M059J (cell line): ENCODE measurements at places on chromosomes 16 and 17.

- no peak for DNase-seq
Measured at GRCh38 chr17:63966646-63967264, 6.0 kb downstream of the SCN4A start.

DNA sequence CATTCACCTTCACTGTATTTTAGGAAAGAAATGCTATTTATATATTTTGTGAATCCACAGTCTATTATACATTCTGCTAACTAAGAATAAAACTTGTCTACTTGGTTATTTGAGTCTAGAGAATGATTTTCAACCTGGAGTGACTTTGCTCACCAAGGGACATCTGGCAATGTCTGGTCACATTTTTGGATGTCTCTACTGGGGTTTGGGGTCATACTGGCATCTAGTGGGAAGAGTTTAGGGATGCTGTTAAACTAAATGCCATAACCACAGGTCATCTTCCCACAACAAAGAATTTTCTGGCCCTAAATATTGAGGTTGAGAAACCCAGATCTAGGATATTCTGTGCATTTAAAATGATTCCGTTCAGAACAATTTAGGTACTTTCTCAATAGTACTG, 26.0 kb downstream of the KCNJ16 start:
- DNase-seq: peak; percentile 38

- DNase-seq: peak; percentile 77
Measured at GRCh38 chr17:8365143-8365542, 11.4 kb downstream of the KRABD2 start.

DNA sequence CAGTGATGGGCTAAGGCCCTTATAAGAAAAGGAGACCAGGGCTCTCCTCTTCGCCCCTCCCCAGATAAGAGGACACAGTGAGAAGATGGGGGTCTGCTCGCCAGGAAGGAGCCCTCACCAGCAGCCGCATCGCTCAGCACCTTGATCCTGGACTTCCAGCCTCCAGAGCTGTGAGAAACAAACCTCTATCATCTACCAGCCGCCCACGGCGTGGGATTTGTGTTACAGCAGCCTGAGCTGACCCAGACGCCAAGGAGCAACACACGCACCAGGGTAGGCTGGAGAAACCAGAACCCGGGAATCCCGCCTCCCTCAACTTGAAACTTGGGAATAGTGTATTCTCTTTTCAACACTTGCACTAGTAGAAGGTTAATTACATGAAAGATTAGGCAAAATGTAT, 4.2 kb upstream of the ZG16B start:
- DNase-seq: no peak

DNA sequence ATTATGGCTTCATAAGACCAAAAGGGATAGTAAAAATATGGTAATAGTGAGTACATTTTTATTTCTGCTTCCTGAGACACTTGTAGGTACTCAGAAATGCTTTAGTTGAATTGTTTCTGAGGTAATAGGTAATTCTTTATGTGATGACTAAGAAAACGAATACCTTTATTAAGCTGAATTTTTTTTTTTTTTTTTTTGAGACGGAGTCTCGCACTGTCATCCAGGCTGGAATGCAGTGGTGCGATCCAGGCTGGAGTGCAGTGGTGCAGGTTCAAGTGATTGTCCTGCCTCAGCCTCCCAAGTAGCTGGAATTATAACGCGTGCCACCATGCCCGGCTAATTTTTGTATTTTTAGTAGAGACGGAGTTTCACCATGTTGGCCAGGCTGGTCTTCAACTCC, 1.9 kb downstream of the RAD51C start:
- no peak for DNase-seq

- peak; percentile 33 for DNase-seq
Measured at GRCh38 chr17:15422392-15422965, 44.9 kb downstream of the CDRT4 start.

GRCh38 chr17:12622726-12623125, 43.0 kb upstream of the MYOCD start:
- DNase-seq: no peak

- DNase-seq: no peak
Measured at GRCh38 chr16:57127037-57127763, 34.8 kb downstream of the CPNE2 start.

DNA sequence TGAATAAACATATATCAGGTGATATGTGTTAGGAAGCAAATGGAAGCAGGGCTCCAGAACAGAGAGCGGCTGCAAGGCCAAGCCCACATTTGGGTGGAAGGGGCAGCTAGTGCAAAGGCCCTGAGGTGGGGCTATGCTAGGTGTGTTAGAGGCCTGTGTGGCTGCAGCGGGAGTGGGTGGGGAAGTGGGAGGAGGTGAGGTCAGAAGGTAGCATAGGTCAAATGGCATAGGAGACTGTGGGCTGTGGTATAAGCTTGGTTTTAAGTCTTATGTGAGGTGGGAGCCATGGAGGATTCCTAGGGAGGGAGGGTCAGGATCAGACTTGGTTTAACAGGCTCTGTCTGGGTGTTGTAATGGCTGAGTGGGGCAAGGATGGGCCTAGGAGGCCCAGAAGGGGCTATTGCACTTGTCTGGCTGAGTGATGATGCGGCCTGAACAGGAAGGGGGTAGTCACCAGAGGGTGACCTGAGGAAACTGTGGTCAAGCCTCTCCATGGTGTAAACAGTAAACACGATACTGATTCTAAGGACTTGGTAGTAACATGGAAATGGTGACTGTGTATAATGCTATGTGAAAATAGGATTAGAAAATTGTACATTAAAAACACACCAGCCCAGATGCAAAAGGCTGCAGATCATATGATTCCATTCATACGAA, 31.1 kb downstream of the RAI1 start:
- DNase-seq: peak; percentile 90

DNA sequence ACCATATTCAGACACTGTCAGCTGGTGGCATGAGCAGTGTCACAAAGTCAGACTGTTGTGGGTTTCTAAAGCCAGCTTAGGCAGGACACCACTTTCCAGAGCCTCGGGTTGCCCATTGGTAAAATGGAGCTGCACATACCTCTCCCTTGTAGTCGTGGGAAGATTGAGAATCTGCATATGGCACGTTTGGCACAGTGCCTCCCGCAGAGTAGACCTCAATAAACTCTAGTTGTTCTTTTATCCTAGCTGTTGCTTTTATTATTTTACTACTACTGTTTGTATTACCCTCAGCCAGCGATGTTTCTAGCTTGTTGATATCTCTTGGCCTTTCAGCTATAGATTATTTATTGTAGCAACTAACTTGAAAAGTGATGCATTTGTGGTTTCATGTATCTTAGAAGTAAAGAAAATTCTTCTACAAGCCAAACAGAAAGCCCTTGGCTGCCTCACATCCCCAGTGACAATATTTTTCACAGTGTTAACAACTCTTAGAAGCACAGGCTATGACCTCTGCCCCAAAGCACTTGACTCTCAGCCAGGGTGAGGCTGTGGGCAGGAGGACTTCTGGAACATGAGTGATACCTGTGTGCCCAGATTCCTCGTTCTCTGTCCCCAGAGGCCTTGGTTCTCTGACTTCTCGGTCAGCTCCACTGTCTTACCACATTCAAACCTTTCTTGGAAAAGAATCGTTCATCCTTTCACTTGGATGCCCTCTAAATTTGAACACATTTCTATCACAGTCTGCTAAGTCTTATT, 351.6 kb downstream of the SNX29 start:
- no peak for DNase-seq
